CD4-positive, alpha-beta T cell treated with Interleukin-10 for 1 hour (primary cell): ENCODE measurements at places on chromosomes 11 and 22.
A peak's percentile ranks its signal among the peaks of the same experiment; 100 is the strongest.

DNA sequence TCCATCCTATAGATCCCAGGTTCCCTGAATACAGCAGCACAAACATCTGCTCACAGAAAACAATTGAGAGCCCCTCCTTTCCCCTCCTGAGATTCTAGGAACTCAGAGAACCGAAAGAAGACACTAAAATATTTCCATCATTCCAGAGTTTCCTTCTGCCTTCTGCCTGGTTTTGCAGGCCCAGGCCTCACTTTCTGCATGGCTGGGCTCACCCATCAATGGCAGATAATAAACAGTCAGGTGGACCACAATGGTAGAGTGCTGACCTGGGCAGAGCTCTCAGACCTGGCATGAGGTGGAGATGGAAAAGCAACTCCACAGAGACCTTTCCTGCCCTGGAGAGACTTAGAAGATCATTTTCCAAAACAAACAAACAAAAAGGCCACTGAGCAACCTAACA lies 389.1 kb downstream of the NXPE2 start:
- no peak for DNase-seq

DNA sequence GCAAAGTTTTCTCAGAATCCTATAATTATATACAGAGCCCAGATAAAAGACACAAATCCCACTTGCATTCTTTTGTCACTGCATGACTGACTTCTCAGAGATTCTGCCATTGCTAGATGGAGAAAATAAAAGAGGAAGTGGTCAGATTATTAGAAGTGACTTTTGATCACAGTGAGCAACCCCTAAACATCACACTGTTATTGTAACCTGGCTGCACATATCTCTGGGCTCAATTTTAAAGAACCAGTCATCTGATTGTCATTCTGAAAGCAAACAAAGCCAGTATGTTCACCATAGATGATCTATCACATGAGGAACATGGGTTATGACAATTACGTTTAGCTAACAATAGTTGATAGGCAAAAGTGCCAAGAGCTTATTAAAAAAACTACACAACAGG lies 47.8 kb downstream of the COPB1 start:
- no peak for DNase-seq

DNA sequence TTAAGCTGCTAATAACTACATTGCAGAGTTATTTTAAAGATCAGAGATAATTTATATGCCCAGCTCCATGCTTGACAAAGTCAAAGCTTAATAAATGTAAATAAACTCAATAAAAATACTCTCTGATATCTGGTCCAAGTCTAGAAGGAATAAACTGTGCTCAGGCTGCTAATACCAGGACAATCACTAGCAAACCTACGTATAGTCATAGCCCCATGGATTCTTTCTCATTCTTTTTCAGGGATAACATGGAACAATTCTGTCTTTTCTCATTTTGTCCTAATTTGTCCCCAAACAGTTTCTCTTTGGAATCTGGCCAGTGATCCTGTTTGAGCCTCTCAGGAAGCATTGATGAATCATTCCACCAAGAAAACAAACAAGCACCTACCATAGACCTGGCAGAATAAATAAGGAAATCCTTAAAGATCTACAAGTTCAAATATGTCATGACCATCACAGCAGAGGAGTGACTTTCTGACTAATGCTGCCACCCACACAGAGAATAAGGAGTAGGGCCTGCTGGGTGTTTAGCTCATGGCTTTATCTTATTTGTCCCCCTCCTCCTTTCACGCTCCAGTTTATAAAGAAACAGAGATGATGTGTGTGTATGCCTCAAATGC lies 14.1 kb upstream of the B3GNT6 start:
- DNase-seq: no peak

DNA sequence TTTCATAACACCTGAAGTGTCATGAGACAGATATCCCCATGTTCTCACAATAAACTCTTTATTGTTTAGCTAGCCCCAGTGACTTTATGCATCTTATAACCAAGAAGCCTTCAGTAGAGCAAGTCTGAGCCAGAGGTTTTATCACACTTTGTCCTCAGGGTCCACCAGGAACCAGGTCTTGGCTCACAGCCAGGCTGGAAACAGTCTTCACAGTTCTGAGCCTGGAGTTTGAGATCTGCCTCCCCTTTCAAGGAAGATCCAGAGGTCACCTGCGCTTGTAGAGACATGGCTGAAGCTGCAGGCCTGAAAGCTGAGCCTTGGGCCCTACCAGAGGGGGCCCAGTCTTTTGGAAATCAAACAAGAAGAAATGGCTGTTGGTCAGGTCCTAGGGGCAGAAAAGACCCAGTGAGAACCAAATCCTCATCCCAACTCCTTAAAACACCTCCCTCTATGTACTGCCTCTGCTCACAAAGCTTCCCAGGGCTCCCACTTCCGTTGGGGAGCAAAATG lies 3.5 kb downstream of the RRP8 start:
- no peak for DNase-seq

GRCh38 chr11:85668157-85668556 lies 3.2 kb upstream of the CREBZF start:
- DNase-seq: no peak

- no peak for DNase-seq
Measured at GRCh38 chr22:49156662-49157285, 670.9 kb downstream of the BRD1 start.

DNA sequence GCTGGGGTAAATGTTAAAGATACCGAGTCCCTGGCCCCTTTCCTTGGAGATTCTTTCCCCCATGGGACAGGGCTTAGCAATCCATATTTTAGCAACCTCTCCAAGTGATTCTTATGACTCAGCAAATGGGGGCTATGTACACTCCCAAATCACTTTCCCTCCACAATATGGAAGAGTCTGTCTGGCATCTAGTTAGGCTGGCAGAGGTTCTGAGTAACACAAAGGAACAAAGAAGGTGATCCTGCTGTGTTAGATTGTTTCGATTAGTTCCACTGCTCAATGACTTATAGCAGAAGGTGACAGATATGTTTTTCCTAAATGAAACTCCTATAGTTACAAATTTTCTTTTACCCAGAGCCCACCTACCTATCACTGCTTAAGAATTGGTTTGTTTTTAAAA lies 154.0 kb upstream of the SYT13 start:
- DNase-seq: no peak

GRCh38 chr11:118434553-118435289 lies 1.6 kb upstream of the KMT2A start:
- DNase-seq: peak; percentile 25

- no peak for DNase-seq
Measured at GRCh38 chr11:95359756-95360155, 128.8 kb upstream of the SESN3 start.

DNA sequence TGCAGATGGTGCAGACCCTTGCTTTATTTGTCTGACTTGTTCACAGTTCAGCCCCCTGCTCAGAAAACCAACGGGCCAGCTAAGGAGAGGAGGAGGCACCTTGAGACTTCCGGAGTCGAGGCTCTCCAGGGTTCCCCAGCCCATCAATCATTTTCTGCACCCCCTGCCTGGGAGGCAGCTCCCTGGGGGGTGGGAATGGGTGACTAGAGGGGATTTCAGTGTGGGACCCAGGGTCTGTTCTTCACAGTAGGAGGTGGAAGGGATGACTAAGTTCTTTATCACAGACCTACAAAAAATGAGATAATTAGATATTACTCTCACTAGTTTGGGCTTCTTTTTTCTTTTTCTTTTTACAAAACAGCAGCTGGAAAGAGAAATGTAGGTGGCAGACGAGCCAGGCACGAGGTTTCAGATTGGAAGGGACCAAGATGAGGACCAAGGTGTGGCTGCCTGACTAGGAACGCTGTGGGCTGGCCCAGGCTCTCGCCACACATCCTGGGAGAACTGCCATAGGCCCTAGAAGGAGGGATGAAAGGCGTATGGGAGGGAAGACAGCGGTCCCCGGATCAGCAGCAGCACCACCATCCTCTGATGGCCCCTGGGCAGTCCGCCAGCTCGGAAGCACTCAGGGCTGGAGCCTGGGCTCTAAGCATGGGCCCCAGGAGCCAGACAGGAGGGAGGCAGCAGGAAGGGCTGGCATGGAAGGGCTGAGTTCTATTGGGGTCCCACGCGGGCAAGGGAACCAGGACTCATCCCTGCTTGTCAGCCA lies 14.2 kb downstream of the TXN2 start:
- DNase-seq: no peak

DNA sequence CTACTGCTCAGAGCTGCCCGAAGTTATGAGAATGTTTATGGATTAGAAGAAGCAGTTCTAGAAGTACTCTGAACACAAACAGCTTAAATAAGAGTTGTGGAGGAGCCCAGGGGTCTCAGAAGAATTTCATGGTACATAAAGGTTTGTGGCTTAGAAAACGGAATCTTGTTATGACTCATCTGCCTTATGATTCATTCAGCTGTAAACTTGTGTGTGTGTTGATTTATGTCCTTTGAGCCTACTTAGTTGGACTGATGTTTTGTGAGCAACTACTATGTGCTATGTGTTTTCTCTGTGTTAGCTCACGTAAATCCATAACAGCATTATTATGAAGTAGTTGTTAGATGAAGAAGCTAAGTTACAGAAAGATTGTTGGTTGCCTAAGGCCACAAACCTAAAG lies 203.7 kb downstream of the PGR start:
- no peak for DNase-seq

DNA sequence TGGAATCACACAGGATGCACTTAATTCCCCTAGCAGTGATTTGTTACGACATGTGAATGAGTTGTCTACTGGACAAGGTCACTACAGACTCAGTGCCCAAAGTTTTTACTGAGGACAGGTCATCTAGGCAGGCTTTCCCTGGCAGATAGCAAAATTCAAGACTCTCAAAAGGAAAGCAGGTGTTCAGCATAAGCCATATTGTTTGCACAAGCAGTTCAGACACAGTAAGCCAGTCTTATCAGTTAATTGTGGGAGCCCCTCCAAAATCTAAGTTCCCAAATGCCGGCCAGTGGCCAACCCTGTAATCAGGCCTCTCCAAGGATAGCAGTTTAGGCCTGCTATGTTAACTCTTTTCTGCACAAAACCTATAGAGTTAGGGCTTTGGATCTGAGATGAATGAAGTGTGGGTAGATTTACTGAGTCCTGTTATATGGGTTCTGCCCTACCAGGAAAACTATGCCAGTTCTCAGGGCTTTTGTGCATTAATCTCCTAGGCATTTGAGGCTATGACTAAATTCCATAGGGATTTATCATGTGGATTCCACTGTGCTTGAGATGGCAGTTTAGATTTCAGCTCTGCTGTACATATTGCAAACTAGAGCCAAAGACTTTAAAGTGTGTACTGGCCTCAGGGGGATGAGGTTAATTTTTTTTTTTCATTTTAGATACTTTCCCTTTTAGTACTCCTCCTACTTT lies 4.8 kb upstream of the ARHGEF12 start:
- DNase-seq: no peak

DNA sequence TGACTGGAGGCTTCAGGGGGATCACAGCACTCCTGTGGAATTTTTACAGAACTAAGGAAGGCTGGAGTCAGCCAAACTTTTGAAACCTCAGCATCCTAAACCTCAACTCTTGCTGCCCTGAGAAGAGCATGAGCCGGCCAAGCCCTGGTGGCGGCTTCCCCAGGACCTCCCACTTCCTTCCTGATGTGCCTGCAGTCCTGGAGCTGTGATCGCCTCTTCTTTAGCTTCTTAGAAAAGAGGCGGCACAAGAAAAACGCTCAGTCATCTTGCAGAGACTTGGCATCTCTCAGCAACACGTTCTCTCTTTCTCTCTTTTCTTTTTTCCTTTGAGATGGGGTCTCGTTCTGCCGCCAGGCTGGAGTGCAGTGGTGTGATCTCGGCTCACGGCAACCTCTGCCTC lies 40.4 kb upstream of the AMPD3 start:
- DNase-seq: peak; percentile 12
